ENCODE measurements at places on chromosomes 3 and 15.

DNA sequence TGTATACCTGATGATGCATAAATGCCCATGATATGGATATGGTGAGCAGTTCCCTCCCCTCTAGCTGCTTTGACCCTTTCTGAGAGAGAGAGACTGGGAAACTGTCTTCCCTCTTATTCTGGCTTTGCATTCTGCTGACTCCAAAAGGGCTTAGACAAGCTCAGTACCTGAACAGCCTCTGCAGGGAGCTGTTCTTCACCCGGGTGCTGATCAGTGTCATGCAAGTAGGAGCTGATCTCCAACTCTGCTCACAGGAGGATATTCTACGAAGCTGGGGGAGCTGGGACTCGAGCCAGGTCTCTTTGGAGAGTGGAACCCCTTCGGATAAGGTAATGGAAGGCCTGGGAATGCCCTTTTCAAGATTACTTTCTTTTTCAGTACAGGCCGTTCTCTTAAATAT lies 237.1 kb downstream of the RYR3 start:
- no peak for DNase-seq

DNA sequence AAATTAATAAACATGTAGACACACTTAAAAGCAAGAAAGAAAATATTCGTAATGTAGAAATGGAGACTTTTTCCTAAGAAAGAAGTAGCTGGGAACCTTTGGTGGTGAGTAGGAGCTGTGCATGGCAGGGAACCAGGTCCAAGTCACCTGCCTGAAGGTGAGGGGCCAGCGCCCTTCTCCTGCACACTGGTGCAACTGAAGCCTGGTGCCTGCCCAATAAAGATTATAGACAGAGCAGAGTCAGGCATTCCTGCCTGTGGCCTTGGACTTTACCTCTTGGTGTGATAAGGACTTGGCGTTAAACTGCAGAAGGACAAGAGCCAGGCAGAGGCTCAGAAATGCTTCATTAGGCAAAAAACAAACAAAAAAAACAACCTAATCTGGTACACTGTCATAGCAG lies 14.2 kb downstream of the CFAP91 start:
- DNase-seq = no peak

DNA sequence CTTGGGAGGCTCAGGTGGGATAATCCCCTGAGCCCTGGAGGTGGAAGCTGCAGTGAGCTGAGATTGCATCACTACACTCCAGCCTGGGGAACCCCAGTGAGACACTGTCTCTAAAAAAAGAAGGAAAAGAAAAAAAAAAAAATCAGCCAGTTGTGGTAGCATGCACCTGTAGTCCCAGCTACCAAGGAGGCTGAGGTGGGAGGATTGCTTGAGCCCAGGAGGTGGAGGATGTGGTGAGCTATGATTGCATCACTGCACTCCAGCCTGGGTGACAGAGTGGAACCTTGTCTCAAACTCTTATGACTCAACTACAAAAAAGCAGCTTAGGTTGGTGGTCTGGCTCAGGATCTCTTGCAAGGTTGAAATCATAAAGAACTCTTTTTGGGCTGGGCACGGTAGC lies 19.3 kb upstream of the GPX1 start:
- no peak for DNase-seq

GRCh38 chr3:197541756-197542539 lies 13.8 kb downstream of the BDH1 start:
- peak; percentile 53 for DNase-seq

- no peak for DNase-seq
These were observed 45.7 kb downstream of the RLBP1 start for GRCh38 chr15:89175617-89176191.

DNA sequence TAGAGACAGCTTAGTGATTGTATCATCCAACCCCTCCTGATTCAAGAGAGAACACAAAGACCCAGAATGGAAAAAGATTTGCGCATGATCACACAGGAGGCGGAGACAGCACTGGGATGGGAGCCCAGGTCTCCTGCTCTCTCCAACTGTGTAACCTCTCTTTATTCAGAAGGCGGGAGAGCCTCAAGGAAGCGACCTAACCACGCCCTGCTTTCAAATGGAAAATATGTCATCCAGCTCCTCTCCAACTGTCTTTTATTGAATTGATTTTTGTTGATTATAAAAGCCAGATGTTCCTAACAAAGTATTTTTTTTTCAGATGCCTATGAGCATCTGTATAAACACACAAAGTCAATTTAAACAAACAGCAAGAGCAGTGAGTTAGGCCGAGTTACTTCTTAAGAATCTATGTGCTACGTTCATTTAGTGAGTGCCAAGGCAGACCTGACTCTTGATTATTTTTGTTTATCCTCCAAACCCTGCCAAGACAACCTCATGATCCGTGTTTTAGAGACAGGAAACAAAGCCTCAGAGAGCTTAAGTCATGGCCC lies 74.5 kb downstream of the BFSP2 start:
- DNase-seq = no peak

DNA sequence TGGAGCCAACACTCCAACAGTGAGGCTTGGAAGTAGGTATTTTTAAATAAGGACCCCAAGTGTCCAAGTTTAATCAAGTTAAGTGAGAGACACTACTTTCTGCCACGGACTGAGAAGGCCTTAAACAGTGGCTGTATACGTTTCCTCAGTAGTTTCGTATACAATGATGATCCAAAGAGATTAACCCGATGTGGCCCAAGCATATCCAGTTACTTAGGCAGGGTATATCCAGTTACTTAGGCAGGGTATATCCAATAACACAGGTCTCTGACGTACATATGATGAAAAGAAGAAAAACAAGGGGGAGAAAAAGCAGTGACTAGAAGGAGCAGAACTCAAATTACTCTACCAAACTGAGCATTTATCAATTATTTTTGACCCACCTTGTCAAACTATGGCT lies 591.4 kb downstream of the FOXP1 start:
- no peak for DNase-seq

GRCh38 chr3:55474213-55474632 lies 12.9 kb downstream of the WNT5A start:
- no peak for DNase-seq

- no peak for DNase-seq
These were observed 18.4 kb downstream of the TFRC start for GRCh38 chr3:196063456-196063855.

DNA sequence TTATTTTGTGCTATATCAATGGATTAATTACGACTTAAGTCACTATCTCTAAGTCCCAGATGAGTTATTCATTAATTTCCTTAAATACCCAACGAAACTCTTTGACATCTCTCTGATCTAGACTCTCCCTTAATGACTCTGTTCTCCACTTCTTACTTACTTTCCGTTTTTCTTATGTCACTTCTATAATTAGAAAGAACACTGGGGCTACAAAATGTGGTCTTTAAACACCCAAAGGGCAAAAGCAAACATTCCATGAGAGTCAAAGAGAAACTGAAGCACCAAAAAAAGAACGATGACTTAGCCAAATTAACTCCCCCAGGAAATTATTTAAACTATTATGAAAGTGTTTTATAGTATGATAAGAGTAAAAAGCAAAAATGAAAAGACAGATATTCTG lies 166.4 kb upstream of the UBE2E2 start:
- no peak for DNase-seq

DNA sequence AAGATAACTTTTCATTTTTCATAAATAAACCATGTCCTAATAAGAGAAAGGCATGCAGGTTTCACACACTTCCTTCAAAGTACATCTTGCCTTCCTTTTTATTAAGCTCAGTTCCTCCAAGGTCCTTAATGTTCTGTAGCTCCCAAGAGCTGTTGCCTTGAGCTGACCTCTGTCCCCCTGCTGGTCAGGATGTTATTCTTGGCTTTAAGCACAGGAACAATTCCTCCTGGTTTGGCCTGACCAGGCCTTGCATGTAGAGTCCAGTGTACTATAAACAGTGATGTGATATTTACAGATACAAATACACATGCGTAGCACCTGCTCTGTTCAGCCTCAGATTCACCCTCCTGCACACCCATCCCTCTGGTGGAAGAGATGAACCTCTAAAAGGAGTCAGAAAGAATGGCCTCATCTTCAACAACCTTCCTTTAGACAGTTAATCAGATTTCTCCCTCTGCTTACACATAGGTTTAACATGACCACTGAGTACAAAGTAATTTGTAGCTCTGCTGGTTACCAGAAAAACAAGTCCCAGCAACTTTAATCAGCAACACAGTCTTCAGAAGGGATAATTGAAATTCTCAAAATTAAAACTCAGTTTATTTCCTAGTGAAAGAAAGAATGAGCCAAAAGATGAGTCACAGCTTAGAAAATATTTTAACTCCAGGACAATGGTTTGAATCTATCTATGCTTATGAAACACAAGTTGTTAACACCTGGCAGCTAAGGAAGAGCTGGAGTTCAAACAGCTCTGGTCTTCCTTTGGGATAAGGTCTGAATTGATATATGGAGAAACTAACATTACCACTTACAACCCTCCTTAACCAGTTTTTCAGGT lies 46.5 kb downstream of the PTPN9 start:
- no peak for DNase-seq

- DNase-seq = no peak
These were observed 436.2 kb upstream of the MDFIC2 start for GRCh38 chr3:70748593-70748992.

- no peak for DNase-seq
These were observed 41.4 kb upstream of the SLC41A3 start for GRCh38 chr3:126125341-126125740.

DNA sequence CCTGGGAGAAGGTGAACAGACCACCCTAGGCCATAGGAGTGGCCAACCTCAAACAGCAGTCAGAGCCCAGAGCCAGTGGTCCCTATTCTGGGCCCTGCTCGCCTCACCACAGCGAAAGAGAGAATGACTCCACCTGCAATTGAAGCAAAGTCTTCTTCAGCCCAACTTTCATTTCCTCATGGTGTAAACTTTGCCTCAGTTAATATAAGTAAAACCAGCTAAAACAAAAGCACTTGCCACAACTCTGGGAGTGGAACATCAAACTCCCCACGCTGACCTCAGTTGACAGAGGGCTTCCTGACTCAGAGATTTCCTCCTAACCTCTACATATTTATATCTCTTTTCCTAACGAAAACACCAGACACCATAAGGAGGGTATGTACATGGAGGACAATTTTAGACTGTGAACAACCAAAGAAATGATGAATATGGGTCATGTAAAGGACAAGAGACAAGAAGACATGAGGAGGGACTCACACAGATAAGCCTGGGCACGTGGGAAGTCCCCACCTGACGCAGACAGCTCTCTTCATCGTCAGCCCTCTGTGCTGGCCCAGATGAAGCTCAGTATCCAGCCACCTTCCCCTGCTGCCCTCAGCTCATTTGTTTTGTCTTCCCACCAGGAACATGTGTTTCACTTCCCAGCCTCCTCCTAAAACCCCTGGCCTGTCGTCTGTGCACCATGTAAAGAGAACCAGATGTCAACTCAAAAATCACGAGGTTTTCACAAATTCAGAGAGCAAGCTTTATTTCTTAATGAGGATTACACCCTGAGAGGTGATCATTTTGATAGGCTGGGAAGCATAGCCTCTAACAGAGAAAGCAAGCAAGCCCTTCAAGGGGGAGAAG lies 140.9 kb downstream of the KCNMB2 start:
- DNase-seq = no peak

GRCh38 chr15:77627067-77627466 lies 5.6 kb downstream of the LINGO1 start:
- DNase-seq = peak; percentile 26

- DNase-seq = no peak
These were observed 351.0 kb downstream of the MCTP2 start for GRCh38 chr15:94582368-94582767.

- DNase-seq = no peak
These were observed 2.1 kb upstream of the ARMC8 start for GRCh38 chr3:138184994-138185393.

DNA sequence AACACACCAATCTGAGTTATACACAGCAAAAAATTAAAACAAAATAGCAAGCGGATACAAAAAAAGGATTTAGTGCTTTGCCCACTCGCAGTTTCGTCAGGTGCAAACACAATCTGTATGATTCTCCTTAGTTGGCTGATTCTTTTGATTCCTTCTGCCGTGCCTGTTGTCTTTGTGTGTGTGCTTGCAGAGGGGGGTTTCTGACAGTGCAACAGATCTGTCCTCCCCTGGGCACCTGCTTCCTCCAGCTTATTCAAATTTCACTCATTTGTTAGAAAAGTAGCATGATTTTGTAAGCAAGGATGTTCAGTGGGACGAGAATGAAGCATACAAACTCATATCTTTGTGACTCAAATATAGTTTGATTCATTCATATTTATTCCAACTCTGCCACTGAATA lies 74.0 kb upstream of the NEO1 start:
- no peak for DNase-seq

- no peak for DNase-seq
These were observed 121.0 kb downstream of the ZNF609 start for GRCh38 chr15:64581408-64581761.

- DNase-seq = no peak
These were observed 36.6 kb downstream of the CD86 start for GRCh38 chr3:122091602-122092295.

- DNase-seq = no peak
These were observed 698 bp downstream of the IL1RAP start for GRCh38 chr3:190514413-190515153.

DNA sequence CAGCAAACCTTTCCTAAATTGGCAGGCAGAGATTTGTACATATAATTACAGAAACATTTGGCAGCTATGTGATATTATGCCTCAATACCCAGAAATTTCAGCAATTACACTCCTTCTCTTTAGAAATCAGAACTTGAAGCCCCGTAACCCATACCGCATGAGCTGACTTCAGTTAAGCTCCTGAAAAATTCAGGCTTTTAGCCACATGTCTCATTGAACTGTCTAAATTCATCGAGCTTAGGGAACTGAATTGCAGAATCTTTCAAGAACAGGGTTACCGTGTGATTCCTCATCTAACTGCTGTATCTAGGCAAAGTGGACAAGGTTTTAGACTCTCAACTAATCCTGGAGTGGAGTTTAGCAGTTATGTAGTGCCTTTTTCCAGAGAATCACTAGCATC lies 333.0 kb downstream of the EPHA3 start:
- no peak for DNase-seq

DNA sequence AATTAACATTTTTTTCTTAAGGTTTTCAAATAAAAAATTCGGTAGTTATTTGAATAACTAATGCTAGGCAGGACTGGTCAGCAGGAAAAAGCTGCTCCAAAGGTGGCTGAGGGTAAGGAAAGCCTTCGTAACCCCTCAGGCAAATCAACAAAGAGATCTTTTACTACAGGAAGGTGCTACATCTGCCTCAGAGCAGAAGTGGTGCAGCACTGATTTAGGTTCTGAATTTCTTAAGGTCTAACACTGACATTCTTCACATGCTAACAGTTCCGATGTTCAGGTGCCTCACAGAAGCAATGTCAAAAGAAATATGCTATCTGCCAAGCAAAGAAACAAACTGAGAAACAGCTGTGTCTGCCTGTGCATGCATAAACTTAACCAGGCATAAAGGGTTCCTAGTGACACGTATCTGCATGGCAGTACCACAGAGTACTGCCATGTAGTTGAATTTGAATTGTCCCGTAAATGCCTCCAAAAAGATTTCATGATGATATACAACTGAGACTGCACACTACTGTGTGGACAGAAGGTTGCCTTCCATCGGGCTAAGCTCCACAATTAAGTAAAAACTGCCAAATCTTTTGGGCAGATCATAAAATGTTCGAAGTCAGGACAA lies 275.0 kb upstream of the NSMCE3 start:
- no peak for DNase-seq

GRCh38 chr3:37646865-37647264 lies 214.8 kb upstream of the CTDSPL start:
- DNase-seq = no peak
